ENCODE measurements at places on chromosomes 2 and 18.

- DNase-seq = no peak
Observed at GRCh38 chr2:12090590-12090989, 344.2 kb downstream of the LPIN1 start.

DNA sequence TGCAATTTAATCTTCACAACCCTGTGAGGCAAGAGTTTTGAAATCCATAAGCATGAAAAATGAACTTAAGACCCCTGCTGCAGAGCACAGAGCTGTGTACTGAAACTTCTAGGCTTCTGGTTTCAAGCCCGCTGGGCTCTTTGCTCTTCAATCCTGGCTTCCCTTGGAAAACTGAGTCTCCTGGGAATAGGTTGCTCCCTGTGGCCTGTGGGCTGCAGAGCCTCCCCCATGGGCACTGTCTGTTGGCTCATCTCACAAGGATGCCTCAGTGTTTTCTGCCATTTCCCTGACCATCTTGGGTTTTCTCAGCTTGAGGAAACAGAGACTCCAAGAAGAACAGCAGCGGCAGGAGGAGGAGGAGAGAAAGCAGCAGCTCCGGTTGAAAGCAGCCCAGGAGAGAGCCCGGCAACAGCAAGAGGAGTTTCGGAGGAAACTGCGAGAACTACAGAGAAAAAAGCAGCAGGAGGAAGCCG is 44.5 kb downstream of the SUMO1 start:
- no peak for DNase-seq

DNA sequence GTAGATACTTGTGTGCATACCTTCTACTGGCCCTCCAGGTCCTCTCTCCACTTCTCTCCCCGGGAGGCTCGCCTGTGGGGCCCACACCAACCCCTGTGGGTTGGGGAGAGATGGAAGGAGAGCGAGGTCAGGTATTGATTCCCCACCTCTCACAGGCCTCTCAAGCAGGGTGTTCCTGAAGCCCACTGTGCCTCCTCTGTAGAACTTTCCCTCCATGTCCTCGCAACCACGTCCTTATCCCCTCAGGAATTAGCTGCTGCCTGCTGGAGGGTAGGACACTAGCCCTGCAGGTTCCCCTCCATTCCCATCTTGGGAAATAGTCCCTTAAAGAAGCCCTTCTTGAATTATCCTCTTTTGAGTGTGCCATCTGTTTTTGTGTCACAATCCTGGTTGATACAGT is 38.9 kb upstream of the KLF11 start:
- no peak for DNase-seq

DNA sequence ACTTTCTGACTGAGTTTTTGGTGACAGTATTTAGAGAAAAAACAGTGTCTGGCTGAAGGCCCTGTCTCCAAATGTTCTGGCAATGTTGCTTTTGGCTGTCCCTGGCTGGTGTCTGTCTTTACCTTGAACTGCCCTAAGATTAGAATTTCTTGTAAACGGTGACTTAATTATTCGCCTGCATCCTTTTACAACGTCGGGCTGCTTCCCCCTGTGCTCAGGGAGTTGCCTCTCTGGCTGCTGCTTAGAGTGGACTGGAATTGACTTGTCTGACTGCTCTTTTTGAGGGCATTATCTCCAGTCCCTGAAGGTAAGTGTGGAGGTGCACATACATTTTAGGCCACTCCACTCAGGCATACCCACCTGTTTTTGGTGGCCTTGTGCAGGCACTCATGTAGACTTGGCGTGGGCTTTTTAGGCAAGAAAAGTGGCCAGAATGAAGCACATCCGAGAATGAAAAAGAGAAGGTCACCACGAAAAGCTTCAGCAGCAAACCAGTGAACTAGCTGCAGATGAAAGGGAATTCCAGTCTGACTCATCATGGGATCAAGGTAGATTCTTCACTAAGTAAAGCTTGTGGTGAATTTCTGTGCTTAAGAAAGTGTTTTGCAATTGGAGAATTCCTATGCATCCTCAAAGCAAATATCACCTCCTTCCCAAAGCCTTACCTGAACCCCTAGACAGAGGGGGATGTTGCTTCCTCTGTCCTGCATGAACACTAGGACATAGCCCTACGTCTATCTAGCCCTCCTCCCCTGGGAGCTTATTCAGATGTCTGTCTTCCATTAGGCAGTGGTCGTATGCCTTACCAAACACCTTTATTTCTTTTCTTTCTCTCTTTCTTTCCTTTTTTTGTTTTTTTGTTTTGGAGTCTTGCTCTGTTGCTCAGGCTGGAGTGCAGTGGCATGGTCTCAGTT is 230.3 kb upstream of the TRIB2 start:
- peak; percentile 41 for DNase-seq

DNA sequence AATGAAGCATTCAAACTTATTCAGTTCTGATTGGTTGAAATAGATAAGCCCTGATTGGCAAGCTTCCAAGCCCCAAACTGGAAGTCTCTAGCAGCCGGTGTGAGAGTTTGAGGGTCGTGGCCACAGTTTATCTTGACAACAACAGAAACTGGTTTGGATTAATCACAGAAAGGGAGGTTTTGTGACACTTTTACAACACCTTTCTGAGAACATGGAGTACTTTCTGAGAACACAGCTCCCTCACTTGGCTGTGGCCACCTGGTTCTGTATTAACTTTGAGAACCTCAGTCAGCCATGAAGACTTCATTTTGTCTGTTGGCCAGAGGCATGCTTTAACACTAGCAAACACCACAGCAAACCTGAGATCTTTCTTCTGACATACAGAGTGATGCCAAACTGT is 280.7 kb upstream of the VWC2L start:
- no peak for DNase-seq

DNA sequence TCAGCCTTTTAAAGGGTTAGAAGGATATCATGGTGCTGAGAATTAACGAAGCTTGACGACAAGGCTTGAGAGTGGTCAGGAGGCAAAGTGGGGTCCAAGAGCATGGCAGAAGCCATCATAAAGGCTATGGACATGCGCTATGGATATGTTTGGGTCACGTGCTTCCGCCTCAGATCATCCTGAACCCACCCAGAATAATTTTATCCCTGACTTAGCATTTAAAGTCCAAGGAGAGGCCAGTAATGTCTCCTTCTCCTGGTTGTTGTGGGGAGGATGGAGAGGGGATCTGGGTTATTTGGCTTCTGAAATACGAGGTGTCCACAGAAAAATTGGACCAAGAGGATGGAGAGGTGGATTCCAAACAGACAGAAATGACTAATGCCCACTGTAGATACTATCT is 38.8 kb upstream of the RBMS1 start:
- DNase-seq = no peak

GRCh38 chr2:226080334-226080733 is 680.8 kb downstream of the NYAP2 start:
- DNase-seq = no peak

DNA sequence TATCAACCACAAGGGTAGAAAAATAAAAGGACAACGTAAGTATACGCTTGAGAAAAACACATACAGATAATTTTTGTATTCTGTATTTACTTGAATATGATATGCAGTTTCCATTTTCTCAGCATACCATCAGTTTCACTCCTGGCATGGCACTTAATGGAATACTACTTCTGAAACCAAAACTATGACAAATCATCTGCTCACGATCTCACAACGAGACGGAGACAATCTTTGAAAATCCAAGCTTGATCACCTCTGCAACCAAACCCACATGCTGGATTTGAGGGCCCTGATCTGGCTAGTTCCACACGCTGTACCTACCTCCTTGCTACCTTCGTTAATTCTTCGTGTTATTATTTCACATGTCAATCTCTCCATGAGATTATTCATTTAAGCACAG is 387.6 kb downstream of the NBAS start:
- DNase-seq = no peak

All from RCC 7860 (cell line).